ENCODE measurements at places on chromosomes 12 and 14. TPM values are rescaled to one million over a fixed set of nuclear protein-coding genes. Genes with fewer than 3 reads are reported as not detected.

- DNase-seq = no peak
Measured at GRCh38 chr14:53325176-53325806, 172.2 kb upstream of the DDHD1 start.

The PLBD1 gene
- 26.5 TPM for total RNA-seq

DNA sequence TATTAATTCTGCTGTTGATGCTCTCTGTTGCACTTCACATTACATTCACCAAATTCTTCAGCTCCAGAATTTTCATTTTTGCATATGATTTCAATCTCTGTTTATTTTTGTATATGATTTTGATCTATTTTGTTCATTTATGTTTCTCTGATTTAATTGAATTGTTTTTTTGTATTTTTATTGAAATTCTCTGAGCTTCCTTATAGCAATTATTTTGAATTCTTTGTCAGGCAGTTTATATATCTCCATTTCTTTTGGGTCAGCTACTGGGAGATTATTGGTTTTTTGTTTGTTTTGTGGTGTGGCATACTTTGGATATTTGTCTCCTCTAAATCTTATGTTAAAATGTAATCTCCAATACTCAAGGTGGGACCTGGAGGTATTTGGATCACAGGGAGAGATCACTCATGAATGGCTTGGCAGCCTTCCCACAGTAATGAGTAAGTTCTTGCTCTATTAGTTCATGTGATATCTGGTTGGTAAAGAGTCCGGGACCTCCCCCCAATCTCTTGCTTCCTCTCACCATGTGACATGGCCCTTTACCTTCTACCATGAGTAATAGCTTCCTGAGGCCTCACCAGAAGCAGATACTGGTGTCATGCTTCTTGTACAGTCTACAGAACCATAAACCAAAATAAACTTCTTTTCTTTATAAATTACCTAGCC is 8.7 kb upstream of the TCL1A start:
- no peak for DNase-seq

The TMEM63C gene
- 11.4 TPM for total RNA-seq

DNA sequence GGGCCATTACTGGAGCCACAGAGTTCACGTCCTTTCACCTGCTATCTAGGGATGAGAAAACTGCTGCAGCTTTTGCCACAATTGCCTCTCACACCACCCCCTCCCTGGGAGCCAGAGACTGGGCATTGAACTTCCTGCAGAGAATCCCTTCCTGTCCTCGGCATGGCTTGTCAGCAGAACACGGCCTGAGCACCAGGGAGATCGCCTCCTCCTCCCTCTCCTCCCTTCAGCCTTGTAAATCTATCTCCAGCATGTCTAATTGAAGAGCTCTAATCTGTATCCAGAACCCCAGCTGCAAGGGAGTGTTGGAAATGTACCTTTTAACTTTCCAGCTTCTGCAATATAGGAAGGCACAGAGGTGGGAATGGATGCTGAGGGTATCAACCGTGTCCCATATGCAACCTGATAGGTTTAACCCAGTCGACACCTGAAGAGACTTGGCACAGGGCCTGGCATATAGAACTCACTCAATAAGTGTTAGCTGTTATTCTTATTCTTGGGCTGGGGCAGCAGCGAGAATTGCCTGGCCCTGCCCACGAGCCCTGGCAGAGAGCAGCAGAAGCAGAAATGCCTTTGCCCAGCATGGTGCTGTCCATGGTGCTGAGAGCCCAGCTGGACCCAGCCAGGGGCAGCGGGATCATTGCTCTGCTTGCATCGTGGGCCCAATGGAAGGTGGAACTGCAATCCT is 26.8 kb downstream of the TMEM63C start:
- DNase-seq = peak; percentile 25

The C12orf50 gene
- total RNA-seq = not detected

DNA sequence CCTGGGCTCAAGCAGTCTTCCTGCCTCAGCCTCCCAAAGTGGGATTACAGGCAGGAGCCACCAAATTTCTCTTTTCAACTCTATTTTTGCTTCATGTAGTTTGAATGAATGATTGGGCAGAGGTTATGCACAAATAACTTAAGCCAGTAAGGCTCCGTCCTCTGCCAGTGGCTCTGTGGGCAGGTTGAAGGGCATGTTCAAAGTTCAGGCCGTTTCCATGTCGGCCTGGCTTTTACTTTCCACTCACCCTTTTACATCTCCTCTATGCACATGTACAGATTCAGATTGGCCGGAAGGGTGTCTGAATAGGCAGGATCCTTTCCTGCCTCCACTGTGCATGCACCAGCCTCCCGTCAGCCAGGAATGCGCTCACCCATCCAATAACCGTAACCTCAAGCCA is 132.3 kb downstream of the EML1 start:
- DNase-seq = peak; percentile 43

GRCh38 chr14:59679872-59680271 is 103.3 kb upstream of the CCDC175 start:
- DNase-seq = no peak

GRCh38 chr12:118439068-118439467 is 62.7 kb downstream of the SUDS3 start:
- DNase-seq = no peak

The CLECL1 gene
- total RNA-seq = not detected

DNA sequence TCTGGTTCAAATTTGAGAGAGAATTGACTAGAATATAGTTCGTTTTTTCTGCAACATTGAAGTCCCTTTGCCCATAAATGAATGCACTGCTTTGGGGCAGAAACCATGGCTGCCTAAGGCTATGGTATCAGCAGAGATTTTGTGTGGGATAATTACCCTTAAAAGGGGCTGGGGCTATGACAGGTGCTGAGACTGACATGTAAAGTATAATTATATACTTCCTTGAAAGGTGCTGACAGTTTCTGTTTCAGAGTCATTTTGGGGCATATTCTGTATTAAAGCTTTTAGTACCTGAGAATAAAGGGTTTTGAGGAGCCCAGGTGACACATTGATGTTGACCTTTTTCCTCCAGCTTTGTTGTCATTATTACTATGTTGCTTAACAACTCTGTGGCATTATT is 150.3 kb upstream of the PTPRQ start:
- no peak for DNase-seq

The CTDSP2 gene
- total RNA-seq = 164 TPM

DNA sequence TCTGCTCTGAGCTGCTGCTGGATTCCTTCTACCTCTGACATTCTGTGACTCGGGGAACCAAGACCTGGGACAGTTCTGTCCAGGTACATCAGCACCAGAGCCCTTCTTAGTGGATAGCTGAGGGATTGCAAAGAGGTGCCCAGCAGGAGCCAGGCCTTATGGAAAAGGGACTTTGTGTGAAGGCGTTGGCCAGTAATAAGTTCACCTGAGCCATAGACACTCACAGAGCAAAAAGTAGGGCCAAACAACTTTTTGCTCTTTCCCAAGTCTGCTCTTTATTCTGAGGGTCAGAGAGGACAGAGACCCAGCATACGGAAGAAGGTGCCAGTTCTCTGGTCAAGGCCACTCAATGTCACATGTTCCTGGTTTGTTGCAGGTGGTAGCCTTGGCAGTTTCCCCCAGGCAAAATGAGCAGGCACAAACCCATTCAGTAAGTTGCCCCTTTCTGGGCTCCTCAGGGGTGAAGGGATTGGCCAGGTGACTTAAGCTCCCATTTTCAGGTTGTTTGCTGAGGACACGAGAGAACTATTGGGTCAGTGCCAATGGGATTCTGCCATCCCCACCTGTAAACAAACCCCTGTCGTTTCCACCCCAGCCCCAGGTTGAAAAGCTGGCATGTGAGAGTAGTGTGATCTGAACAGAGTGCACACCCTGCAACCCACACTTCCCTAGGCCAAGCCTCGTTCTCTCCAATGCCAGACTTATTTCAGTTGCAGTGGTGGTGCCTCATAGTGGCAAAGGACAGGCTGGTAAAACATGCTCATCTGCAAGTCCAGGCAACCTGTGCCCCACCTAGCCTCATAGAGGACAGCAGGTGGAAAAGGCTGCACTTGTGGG is 150.3 kb downstream of the SMOC1 start:
- no peak for DNase-seq

DNA sequence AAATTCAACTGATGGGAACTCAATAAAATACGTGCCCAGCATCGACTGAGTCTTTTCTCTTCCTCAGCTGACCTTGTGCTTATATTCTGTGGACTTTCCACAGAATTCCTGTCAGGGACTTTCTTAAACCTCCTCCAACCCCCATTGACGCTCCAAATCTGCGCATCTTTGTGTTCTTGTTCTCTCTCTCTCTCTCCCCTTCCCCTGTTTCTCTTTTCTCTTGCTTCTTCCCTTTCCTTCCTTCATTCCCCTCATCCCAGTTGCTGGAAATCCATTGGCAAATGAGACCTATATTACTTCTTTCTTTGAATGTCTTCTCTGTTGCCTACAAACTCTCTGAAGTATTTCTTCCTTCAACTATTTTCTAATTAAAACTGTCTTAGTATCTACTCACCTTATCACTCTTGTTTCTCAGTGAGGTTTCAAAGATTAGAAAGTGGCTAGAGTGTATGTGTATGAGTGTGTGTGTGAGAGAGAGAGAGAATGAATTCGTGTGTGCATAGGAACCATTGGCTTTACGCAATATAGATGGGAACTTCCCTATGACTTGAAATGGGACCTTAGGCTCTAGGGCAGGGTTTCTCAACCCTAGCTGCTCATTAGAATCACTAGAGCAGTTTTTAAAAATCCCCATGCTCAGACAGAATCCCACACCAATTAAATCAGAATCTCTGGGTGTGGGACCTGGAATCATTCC is 41.8 kb upstream of the DHRS7 start:
- no peak for DNase-seq

DNA sequence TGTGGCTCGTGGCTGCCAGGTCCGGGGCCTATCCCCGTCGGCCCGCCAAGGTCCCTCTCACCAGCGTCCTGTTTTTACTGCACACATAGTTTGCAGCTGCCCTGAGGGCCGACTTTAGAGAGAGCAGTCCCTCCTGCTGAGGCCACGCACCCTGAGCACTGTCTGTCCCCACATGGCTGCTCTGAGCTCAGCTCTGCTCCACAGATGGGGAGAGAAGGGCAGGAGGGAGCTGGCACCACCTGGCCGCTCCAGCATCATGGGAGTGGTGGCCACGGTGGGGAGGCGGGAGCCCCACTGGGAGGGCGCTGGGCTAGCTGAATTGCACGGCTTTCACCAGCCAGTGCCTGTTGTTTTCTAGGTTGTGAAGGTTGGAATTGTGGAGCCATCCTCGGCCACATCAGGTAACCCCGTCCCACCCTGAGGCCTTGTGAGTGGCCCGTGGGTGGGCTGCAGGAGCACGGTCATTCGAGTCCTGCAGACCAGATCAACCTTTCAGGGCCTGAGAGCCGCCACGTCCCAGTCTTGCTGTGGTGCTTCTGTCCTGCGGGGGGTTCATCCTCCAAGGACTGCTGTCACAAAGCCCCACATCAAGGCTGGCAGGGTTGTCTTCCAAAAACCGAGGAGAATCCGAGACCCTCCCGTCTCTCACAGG is 7.4 kb upstream of the TEX22 start:
- no peak for DNase-seq

DNA sequence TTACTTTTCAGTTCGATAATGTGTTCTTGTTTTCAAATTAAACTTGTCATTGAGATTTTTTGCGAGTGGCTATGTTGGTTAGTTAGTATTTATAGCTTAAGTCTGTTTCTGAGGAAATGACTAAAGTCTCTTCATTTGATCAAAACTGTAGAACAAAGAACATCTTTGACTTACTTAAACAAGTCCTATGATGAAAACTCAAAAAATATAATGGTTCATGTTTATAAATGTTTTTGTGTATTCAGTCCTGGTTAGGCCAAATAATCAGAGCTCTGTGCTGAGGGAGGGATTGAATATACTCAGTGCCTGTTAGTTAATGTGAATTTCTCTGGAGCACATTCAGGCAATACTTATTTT is 51.7 kb downstream of the PPFIBP1 start:
- no peak for DNase-seq

DNA sequence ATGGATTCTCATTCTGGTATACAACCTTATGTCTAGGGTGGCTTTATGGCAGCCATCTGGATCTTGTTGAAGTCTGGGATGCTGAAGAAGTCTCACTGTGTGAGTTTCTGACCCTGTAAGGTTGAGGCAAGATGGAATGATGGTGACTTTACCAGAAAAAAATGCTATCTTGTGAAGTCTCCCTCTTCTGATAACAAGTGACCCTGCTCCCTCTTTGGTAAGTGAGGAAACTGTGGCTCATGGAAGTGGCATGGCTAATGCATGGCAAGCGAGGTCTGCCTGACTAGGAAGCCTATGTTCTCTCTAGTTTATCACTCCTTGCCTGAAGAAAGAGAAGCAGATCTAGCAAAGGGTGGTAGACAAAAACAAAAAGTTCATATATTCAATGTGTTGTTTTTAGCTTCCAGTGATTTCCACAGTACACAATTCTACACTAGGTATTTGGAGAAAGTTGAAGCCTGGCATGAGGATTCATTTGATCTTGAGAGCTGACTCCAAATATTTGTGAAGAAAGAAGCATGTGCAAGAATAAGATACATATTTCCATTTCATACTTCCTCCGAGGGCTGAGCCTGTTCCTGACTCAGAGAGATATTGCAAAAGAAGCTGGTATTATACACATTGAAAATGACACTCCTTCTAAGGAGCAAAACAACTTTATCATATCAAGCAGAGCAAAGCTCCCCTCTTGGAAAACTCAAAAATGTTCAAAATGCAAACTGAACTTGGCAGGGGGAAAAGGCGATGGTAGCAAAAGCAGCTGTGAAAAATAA is 63.6 kb downstream of the HELB start:
- no peak for DNase-seq

DNA sequence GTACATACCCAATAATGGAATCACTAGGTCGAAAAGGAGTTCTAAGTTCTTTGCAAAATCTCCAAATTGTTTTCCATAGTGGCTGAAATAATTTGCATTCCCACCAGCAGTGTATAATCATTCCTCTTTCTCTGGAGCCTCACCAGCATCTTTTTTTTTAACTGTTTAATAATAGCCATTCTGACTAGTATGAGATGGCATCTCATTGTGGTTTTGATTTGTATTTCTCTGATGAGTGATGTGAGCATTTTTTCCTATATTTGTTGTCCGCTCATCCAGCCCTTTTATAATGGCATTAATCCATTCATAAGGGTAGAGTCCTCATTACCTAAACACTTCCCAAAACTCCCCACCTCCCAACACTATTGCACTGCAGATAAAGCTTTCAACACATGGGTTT is 278.3 kb downstream of the SEC23A start:
- DNase-seq = no peak

- peak; percentile 21 for DNase-seq
Measured at GRCh38 chr12:93336291-93336741, 41.4 kb upstream of the NUDT4 start.

Measured in lower leg skin (tissue), 4 donors.